Skeletal muscle cell (primary cell): ENCODE measurements at places on chromosomes 12 and 14.

DNA sequence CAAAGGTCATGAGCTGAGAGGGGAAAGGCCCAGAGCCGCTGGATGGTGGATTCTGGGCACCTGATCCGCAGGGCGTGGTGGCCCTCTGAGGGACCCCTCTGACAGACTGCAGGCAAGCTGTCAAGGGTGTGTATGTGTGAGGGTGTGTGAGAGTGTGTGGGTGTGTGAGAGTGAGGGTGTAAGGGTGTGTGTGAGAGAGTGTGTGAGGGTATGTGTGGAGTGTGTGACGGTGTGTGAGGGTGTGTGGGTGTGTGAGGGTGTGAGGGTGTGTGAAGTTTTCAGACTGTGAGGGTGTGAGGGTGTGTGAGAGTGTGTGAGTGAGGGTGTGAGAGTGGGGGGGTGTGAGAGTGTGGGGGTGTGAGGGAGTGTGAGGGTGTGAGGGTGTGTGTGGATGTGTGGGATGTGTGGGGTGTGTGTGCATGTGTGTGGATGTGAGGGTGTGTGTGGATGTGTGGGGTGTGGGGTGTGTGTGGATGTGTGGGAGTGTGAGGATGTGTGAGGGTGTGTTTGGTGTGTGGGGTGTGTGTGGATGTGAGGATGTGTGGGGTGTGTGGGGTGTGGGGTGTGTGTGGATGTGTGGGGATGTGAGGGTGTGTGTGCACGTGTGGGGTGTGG, 156.7 kb downstream of the TMEM121 start:
- DNase-seq, result no peak

GRCh38 chr14:27435923-27436670, 838.3 kb upstream of the NOVA1 start:
- no peak for DNase-seq

GRCh38 chr12:8913702-8914032, 642 bp upstream of the PHC1 start:
- DNase-seq, result no peak

DNA sequence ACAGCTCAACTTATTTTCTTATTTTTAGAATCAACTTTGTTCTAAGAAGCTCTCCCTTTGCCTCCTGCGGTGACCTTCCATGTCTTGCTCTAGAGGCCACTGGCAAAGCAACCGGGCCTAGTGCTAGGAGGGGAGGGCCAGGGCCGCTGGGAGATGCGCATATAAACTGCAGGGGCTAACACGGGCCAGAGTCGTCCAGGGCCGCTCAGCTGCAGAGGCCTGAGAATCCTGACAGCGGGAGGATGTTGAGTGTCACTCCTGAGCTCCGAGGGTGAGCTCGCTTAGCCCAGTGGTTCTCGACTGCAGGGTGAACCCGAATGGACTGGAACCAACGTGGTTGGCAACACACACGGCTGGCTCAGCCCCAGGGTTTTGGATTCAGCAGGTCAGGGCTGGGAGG, 6.5 kb upstream of the PIWIL1 start:
- DNase-seq, result no peak

GRCh38 chr14:48586099-48586498, 910.7 kb upstream of the MDGA2 start:
- DNase-seq, result no peak

GRCh38 chr14:72796935-72797334, 97.0 kb downstream of the DPF3 start:
- DNase-seq, result no peak

GRCh38 chr14:97407701-97408407, 610.7 kb downstream of the VRK1 start:
- no peak for DNase-seq

DNA sequence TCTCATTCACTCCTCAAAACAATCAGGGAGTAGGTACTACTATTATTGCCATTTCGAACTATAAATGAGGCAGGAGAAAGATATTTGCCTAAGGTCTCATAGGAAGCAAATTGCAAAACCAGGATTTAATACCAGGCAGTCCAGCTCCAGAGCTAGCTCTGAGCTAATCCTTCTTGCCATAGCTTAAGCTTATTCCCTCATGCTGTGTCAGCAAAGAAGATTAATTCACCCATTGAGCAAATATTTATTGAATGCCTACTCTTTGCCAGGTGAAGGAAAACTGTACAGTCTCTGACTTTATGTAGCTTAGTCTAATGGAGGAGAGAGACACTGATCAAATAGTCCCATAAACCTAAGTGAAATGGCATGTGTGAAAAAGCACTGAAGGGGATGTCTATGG, 19.5 kb downstream of the KCNA5 start:
- DNase-seq, result no peak

DNA sequence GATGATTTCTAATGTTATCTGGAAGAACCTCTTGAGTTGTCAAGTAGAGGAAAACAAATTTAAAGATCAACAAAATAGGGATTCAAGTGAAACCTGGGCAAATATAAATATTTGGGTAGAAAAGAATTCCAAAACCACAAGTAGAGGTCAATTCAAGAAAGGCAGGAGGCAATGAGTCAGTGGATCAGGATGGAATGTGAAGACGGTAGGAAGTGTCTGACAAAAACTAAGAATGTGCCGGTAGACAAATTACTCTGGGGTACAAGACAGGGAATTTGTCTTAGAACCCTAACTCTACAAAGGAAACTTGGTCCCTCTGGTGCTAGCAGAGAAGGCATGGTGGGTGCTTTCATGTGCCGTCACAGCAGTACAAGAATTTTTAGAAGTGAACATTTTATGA, 13.6 kb downstream of the ABCD2 start:
- no peak for DNase-seq
